CD4-positive, alpha-beta T cell treated with Interleukin-15 for 4 hours (primary cell): ENCODE measurements at places on chromosomes 12 and 14.

DNA sequence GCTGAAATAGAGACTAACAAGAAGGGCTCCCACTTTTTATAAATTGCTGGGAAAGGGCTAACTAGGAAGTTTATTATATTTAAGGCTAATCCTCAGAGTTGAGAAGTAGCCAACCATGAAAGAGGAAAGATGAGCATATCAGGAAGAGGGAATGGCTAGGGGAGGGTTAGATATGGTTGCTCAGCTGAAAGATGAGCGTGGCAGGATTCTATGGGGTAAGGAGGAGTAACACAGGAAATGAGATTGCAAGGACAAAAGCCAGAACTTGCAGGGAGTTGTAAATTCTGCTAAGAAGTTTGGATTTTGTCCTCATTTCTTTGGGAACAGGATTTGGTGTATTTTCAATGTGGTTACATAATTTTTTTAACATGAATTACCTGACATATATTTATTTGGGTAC lies 127.4 kb upstream of the ATP2B1 start:
- DNase-seq = no peak

GRCh38 chr12:68400226-68400829 lies 68.2 kb upstream of the MDM1 start:
- no peak for DNase-seq

DNA sequence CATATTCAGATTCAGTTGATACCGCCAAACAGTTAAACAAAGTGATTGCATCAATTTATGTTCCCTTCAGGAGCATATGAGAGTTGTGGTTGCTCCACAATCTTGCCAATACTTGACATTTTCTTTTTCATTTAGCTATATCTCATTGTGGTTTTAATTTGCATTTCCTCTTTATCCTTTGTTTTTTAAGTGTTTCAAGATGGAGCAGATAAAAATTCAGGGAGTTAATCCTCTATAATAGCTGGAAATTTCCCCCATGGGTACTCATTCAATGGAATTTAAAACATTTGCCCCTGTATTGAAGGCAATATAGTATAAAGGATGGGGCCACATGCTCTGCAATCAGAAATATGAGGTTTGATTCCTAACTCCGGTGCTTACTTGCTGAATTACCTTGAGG lies 1.1 kb upstream of the EXD2 start:
- no peak for DNase-seq

DNA sequence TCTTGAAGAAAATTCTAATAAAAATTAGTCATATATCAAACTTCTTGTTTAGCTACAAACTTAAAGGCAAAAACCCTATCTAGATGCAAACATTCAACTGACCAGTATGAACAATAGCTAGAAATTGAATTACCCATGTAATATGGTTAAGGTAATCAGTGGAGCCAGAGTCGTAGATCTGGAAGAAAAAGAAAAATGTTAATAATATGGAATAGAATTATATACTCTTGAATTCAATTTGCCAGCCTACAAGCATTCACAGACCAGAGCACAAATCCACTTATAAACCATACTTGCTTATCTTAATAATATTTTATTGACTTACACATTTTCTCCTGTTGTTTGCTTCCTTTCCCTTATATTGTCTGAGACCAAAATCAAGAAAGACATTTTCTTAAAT lies 7.7 kb upstream of the HEATR5A start:
- DNase-seq = no peak

- no peak for DNase-seq
Measured at GRCh38 chr14:85483652-85484051, 46.3 kb upstream of the FLRT2 start.

DNA sequence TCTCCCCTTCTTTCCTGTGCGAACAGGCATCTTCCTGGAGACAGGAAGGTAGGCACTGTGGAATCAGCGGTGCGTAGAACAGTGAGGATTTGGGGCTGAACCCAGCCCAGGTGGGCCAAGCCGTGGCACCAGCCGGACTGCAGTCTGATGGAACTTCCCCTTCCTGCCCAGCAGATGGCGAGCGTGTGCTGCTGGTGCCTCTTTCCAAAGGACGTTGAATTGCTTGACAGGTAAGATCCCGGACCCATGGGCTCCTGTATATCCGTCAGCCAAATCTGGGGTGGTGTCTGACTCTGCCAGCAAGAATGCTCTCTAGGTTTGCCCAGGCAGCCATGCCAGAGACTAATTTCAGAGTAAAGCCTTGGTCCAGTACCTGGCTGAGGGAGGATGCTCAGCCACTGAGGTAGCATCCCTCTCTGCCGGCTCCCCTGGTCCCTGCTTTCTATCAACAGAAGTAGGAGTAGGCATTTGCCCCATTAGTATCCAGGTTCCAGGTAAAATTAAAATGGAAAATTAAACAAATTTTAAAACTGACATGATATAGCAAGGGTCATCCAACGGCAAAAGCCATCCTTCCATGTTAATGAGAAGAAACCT lies 21.1 kb upstream of the KCNA5 start:
- peak; percentile 18 for DNase-seq
